ENCODE measurements at places on chromosomes 12 and 14.

DNA sequence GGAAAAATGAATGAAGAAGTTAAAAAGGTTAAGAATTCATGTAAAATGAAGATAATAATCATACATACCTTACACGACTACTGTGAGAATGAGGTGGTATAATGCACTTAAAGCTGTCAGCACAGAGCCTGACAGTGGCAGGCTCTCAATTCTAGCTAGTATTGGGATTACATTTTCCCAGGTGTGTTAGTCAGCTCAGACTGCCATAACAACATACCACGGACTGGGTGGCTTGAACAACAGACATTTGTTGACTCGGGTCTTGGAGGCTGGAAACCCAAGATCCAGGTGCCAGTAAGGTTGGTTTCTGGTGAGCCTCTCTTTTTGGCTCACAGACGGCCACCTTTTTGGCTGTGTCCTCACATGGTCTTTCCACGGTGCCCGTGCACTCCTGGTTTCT is 167.8 kb downstream of the CHST11 start:
- no peak for DNase-seq

- no peak for DNase-seq
These were observed 44.7 kb downstream of the FERMT2 start for GRCh38 chr14:52906141-52906601.

DNA sequence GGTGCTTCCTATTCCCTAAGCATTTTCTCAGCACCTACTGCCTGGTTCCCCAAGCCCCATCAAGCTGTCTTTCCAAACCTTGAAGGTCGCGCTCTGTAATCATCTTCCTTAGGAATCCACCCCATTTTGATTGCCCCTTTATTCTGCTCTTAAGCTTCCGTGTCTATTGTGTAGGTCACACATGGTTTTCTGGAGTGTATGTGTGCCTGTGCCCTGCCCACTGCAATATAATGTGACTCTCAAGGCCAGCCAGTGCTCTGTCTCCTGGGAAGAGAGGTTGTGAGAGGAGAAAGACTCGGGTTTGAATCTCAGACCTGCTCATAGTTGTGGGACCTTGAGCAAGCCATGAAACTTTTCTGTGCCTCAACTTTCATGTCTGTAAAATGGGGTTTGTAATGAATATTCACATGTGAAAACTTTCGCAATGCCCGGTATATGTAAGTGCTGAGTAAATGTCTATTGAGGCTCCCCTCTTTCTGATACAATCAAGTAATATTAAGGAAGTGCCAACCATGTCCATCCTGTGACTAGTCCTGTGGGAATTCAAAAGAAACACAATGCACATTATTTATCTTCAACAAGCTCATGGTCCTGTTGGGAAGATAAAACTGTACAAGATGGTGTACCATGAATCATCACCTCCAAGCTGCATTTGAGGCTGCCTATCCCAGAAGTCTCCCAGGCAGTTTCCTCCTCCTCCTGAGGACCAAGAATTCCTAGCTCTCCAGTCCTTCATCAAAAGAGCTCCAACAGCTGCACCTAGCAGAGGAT is 774 bp upstream of the KRT75 start:
- DNase-seq = no peak

GRCh38 chr14:79278286-79278797 is 933.0 kb downstream of the DIO2 start:
- no peak for DNase-seq

DNA sequence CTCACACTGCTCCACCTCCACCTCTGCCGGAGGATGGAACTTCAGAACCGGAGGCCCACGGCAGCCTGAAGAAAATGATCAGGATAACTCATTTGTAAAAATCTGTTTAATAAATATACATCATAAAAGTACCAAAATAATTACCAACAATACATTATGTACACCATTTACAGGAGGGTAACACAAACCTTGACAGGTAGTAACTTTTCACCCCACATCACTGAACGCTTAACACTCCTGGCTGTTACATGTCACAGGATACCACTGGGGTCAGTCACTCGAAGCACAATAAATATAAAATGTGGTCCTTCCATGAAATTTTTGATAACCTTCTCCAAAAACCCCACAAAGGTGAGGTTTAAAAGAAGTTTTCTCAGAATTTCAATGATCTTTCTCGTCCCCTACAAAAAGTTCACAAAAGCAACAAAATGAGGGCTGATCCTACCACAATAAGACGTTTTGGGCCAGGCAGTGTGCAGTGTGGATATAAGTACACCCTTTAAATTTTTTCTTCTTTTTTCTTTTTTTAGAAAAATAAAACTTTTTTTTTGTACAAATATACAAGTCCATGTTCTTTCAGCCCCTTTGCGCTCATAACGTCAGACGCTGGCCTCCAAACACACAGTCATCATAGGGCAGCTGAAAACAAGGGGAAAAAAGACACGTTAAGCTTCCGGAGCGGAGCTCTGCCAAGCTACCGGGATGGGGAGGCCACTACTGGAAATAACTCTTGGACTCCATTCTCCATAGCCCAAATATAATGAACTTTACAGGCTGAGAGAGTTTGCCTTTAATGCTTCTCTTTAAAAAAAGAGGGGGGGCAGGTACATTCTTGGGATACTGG is 2.9 kb downstream of the NFKBIA start:
- no peak for DNase-seq

- no peak for DNase-seq
These were observed 28.5 kb upstream of the PNMA1 start for GRCh38 chr14:73742520-73743238.

- DNase-seq = peak; percentile 37
These were observed 6.2 kb downstream of the GPR19 start for GRCh38 chr12:12689647-12690300.

GRCh38 chr12:129551441-129551840 is 352.4 kb downstream of the TMEM132D start:
- no peak for DNase-seq

DNA sequence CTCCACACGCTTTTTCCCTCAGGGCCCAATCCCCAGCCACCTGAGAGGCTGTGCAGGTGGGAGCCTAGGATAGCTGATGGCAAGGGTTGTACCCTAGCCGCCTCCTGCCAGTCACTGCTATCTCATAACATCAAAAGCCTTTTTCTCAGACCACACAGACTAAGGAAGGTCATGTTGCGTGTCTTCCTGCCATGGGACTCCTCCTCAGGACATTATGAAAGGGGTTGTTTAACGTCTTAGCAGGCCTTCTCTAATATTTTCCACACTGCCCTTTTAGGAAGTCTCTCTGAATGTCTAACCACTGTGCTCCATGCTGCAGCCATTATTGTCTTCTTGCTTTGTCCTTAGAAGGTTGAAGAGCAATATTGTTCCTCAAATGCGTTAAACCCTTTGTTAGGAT is 7.6 kb upstream of the SMUG1 start:
- DNase-seq = no peak

GRCh38 chr14:96960598-96961116 is 163.5 kb downstream of the VRK1 start:
- no peak for DNase-seq

GRCh38 chr14:24196071-24197055 is 1.1 kb upstream of the TM9SF1 start:
- DNase-seq = no peak

DNA sequence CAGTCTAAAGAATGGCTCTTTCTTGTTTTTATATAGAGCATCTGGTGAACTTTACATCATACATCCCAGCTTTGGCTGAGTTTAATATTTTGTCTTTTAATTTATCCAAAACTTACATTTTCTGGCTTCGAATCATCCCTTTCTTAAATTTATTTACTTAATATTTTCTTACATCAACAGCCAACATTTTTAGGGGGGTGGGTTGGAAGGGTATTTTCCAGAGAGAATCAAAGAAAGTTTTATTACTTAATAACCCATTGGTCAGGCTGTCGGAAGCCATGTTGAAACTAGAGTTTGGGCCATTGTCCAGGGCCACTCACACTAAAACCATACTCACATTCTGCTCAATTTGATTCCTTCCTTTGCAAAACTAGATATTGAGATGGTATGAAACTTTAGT is 220.2 kb downstream of the AEBP2 start:
- DNase-seq = no peak

- no peak for DNase-seq
These were observed 63.7 kb upstream of the MANSC4 start for GRCh38 chr12:27843714-27844245.

- no peak for DNase-seq
These were observed 890 bp downstream of the TEP1 start for GRCh38 chr14:20412411-20412810.

GRCh38 chr14:84859116-84859515 is 670.8 kb upstream of the FLRT2 start:
- no peak for DNase-seq

DNA sequence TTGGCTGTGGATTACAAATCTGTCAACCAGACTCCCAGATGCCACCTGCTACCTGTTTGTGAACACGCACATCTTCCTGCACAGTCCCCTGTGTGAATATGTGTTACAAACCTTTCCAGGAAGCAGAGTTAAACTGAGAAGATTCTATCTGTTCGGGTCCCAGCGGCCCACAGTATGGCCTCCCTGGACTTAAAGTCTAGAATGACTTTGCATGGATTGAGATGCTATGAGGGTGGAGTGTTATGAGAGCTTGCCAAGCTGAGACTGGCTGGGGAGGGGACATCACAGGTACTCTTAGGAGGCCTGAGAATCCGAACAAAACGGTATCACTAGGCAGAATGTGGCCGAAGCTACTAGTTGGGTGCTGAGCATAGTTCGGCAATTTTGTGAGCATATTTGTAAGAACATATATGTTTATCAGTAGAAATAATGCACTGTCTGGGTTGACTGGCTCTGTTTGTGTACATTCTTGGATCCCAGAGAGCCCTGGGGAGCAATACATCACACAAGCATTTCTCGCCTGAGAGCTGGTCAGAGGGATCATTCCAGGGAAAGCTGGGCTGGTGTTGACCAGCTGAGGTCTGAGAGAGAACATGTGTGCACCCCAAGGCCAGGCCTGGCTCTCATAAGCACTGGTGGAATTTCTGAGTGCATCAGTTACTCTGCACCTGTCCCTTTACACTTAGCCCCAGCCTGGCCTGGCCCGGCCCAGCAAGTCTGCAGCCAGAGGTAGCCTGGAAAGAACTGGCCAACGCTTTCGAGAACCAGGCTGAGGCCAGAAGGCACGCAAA is 29.8 kb upstream of the LTBP2 start:
- no peak for DNase-seq

GRCh38 chr14:68685419-68686204 is 107.3 kb downstream of the ZFP36L1 start:
- peak; percentile 85 for DNase-seq

GRCh38 chr12:3551976-3552725 is 61.1 kb downstream of the PRMT8 start:
- no peak for DNase-seq

- DNase-seq = no peak
These were observed 85.6 kb upstream of the DIO3 start for GRCh38 chr14:101475456-101476257.

DNA sequence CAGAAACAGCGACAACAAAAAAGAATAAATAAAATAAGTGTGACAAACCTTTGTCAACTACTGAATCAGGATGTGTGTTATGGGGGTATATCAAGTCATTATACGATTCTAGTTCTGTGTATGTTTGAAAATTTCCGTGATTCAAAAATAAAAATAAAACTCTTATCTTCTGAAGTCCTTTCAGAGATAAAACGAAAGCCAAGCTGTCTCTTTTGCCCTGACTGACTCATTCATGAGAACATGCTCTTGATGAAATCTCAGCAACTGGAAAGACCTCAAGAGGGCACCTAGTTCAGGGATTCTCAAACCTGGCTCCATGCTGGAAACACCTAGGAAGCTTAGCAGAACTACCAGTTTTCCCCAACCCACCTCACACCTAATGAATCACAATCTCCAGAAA is 9.2 kb downstream of the FOXN3 start:
- DNase-seq = no peak

DNA sequence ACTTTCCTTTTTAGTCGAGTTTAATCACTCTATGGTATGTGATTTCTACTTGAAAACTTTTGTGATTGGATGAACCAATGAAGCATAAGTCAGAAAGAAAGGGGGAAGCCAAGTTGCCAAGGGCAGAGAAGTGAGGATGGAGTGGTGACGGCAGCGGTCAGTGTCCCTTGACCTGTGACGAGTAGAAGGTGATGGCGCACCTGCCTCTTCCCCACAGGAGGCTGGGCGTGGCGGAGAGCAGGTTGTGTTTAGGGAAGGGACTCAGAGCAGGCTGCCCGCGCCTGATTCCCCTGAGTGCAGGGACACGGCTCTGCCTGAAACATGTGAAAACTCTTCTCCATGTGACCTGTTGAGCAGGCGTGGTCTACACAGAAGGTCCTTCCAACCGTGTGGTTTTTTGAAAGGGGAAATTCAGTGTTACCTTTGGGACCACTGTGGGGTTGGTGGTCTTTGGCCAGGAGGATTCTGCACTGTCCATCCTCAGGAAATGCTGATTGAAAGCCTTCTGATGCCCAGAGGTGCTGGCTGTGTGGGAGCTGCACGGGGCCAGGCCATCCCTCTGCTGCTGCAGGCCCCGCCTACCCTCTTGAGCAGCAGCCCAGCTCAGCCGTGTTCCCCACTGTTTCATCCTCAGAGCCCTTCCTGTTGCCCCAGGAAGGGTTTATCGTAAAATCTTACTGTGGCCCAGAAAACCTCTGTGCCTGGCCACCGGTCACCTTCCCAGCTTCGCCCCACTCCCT is 23.5 kb upstream of the AMN start:
- DNase-seq = no peak

GRCh38 chr14:95452176-95452892 is 64.1 kb downstream of the SYNE3 start:
- no peak for DNase-seq

DNA sequence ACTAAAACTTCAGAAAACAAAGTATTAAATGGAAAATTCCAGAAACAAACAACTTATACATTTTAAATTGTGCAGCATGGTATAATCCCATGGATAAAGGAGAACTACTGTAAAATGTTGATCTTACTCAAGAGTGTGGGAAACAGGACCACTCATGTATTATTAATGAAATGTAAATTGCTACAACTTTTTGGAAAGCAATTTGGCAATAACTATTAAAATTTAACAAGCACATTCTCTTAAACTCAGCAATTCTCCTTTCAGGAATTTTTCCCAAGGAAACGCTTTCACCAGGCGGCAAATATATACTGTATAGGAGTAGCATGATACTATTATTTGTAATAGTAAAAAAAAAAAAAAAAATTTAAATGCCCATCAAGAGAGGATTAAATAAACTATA is 284.5 kb upstream of the AMIGO2 start:
- DNase-seq = no peak

DNA sequence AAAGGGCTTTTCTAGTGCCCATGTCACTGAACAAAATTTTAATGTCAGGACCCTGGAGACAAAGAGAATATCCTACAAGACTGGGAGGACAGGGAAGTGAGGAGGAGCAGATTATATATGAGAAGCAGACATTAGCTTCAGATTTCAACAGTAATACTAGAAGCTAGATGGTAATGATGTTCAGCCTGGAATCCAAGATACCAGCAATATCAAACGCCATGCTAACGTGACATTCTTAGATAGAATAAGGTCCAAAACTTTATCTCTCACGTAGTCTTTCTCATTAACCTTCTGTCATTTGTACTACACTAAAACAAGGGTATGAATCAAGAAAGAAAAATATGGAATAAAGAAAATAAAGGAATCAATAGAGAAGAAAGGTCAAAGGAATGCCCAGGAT is 18.7 kb downstream of the SOS2 start:
- DNase-seq = no peak

All from stimulated activated CD4-positive, alpha-beta T cell treated with anti-CD3 and anti-CD28 coated beads, Interleukin-1b, Interleukin-23, amount 100 ng/mL, for 48 hours (primary cell).